Stimulated activated naive CD4-positive, alpha-beta T cell (primary cell): ENCODE measurements at places on chromosomes 1 and 21.

DNA sequence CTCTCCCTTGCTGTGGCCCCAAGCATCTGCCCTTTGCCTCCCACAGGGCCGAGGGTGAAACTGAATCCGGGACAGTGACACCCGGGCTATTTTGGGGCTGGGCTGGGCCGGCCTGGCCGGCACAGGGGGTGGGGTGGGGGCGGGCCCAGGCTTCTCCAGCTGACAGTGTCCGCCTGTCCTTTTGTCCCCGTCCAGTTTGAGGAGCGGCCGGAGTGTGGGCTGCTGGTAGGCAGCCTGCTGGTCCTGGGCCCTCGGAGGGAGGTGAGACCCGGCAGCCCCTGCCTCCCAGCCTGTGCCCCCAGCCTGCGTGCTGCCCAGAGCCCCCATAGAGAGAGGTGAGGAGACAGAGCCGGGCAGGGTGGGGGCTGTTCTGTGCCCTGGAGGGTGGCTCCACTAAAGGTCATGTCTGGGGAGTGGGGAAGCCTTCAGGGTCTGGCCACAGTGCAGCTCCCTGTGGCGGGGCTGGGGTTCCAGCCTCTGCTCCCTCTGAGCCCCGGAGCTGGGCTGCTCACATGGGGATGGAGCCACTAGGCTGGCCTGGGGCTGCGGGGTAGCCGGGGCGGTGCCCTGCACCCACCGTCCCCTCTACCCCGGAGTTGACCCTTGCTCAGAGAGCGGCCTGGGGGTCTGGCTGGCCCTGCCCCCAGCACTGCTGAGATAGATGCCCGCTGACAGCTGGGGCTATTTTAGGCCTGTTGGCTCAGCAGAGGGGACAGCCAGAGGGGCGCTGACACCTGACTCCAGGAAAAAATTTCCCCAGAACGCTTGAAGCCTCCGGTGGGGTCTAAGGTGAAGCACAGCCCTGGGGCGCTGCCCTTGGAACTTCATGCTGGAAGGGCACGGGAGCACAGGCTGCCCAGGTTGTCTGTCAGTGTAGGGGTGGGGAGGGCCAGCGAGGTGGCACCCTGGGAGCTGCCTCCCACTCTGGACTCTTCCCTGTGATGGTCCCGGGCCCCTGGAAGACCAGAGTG lies at the start of gene OBSCN:
TSS of gene OBSCN (plus strand) at position 194 of the 971 bp plus-strand sequence. CDS start 3,740 bp downstream, outside the sequence.
- DNase-seq = no peak

DNA sequence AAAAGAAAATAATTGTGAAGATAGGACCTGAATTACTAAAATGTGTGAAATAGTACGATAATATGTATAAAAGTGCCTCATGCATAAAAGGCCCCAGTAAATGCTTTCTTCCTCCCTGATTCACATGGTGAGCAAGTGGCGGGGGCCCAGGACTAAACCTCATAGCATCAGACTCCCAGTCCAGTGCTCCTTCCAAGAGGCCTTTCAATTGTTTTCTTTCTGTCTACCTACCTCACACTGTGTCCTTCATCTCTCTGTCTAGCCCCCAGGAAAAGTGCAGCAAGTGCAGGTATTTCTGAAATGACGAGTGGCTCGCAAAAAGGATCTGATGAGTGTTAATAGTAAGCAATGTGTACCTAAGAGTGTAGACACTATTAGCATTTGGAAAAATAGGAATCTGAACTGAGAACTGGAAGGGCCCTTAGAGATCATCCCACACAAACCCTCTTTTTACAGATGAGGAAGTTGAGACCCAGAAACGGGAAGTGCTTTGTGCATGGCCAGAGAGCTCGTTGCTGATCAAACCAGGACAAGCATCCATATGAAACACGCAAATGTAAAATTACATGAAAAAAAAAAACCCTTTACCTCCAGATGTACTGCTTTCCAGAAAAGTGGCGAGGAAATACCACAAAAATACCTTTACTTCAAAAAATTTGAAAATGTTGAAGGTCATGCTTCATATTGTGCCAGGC lies 118.2 kb upstream of the HOOK1 start:
- DNase-seq = no peak

DNA sequence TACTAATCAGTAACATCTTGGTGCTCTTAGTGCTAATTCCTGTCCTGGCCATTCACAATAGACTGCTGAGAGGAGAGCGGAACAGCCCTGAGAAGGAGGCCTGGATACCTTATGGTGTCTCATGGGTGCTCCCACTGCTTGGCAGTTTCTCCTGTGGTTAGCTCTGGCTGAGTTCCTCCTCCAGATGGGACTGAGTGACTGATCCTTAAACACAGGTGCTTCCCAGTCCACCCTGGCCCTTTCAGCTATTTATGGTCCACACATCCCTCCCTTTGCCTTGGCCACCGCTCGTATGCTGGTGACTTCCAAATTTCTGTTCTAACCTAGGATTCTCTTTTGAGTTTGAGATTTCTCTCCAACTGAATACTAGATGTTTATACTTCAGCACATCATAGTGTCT lies 157.0 kb upstream of the CACNA1E start:
- DNase-seq = no peak

GRCh38 chr1:100217834-100218233 lies 31.8 kb downstream of the DBT start:
- DNase-seq = no peak

DNA sequence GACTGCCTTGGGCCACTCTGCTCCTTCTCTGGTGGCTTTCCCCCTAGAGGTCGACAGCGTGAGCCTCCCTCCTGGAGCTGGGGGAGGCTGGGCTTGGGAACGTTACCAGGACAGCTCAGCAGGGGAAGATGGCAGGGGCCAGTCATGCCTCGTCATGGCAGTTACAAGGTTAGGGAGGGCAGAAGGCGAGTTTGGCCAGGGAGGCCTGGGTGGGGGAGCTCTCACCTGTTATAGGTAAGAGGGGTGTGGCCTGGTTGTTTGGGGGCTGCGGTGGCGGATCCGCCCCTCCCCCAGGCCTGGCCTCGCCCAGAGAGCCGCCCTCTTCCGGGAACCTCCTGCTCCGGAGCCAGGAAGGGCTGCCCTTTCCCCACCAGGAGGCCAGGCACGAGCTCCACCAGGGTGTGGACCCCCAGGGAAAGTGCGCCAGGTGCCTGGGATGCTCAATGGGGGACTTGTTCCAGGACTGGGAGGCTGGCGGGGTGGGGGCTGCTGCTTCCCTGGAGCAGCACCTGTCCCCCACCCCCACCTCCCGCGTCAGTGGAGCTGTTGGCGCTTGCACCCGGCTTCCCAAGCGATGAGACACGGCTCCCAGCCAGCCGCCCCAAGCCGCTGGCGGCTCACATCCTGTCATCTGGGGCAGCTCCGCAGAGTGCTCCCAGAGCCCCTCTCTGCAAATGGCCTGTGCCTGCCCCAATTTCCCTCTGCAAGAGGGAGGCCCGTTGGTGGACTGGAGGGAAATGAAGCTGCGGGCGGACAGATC lies 23.6 kb upstream of the PKP1 start:
- no peak for DNase-seq

DNA sequence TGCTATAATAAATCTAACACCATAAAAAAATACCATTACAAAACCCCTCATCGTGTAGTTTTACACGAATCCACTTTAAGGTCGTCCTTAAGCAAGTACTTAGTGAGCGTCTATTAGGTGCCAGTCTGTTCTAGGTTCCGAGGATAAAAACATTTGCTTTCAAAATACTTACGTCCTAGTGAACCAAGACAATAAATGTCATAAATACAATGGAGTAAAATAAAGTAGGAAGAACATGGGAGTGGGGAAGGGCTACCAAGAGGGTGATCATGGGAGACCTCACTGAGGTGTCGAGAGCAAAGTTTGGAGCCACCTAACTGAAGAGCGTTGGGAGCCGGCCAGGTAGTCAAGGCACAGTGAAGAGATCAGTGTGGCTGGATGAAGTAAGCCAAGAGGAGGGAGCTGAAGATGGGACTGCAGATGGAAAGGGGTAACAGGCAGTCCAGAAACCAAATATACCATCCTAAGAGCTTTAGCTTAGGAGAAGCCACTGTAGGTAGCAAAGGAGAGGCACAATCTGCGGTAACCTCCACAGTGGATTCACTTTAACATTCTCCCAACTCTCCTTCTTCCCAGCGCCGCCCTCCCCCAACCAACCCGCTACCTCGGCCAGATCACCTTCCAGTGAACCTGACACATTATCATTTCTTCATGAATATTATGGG lies 684 bp downstream of the LTN1 start:
- no peak for DNase-seq

GRCh38 chr1:242056988-242057744 lies 58.3 kb upstream of the MAP1LC3C start:
- DNase-seq = no peak

- DNase-seq = no peak
Observed at GRCh38 chr1:40984066-40984465, 4.6 kb downstream of the CTPS1 start.
